ENCODE measurements at places on chromosomes 6 and 20.
A peak's percentile ranks its signal among the peaks of the same experiment; 100 is the strongest.

GRCh38 chr20:39089797-39090196 is 127.7 kb downstream of the DHX35 start:
- DNase-seq, result no peak

GRCh38 chr6:112058243-112059032 is 4.5 kb downstream of the CCN6 start:
- no peak for DNase-seq

DNA sequence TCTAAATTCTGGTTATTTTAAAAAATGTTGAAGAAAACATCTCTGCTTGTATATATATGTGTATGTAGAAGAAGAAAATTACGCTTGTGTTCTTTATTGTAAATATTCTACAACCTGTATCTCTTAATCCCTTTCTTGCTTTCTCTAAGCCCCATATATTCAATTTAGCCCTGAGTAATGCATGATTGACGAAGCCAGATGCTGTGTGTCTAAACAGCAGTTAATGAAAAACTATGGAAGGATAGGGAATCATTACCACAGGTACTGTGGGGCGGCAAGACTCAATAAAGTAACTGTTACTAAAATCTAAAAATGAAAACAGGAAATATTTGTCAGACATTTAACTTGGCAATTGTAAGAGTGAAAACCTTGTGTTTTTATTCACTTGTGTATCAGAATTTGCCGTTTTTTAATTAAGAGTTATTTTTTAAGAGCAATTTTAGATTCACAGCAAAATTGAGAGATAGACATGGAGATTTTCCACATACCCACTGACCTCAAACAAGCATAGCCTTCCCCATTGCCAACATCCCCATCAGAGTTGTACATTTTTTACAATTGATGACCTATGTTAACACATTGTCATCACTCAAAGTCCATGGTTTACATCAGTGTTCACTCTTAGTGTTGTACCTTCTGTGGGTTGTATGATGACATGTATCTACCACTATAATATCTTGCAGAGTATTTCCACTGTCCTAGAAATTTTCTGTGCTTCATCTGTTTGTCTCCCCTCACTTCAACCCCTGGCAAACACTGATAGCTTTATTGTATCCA is 76.7 kb downstream of the BCKDHB start:
- no peak for DNase-seq

DNA sequence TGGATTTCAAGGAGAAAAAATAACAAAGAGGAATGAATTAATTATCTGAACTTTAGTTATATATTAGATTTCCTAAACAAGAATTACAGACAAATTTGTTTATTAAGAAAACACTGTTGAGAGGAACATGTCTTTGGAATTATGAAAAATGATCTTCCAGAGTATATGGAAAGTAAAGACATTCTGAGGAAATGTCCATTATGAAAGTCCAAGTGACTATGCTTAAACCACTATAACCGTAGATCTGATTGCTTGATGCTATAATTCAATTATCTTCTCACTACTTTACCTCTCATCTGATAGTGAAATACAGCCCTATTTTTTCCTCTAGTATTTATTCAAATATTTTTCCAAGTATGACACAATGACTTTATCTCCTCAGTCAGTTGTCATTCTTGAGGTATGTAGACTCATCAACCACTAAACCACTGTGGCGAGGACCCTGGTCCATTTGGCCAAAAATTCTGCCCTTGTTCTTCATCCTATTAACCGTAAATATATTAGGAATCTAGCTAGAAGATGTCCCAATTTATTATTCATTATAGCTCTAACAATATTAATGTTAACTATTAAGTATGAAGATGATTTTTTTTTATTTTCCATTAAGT is 37.3 kb upstream of the AHI1 start:
- no peak for DNase-seq

- DNase-seq, result no peak
Observed at GRCh38 chr6:29870104-29870503, 42.5 kb downstream of the HLA-G start.

GRCh38 chr20:58208944-58209343 is 19.5 kb downstream of the ANKRD60 start:
- DNase-seq, result no peak

- DNase-seq, result no peak
Observed at GRCh38 chr6:97023982-97024381, 99.5 kb downstream of the KLHL32 start.

GRCh38 chr20:15756754-15757115 is 816.5 kb downstream of the KIF16B start:
- DNase-seq, result no peak

GRCh38 chr6:80728830-80729229 is 622.4 kb downstream of the BCKDHB start:
- no peak for DNase-seq

- DNase-seq, result peak; percentile 17
Observed at GRCh38 chr6:1624851-1625781, 15.4 kb downstream of the FOXC1 start.

DNA sequence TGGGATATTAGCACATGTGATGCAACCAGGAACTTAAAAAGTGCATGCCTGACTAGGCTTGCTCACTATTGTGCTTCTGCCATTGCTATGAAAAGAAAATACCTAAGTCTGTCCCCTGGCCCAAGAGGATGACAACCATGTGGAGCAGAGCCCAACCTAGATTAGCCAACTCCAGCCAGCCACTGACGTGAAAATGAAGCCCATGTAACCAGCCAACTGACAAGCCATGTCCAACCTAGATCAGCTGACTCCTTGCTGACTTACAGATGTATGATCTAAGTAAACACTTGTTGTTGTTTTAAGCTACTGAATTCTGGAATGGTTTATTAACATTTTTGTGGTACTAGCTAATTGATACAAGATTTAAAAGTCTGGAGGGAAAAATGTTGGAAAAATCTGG is 47.5 kb downstream of the PIGU start:
- no peak for DNase-seq

DNA sequence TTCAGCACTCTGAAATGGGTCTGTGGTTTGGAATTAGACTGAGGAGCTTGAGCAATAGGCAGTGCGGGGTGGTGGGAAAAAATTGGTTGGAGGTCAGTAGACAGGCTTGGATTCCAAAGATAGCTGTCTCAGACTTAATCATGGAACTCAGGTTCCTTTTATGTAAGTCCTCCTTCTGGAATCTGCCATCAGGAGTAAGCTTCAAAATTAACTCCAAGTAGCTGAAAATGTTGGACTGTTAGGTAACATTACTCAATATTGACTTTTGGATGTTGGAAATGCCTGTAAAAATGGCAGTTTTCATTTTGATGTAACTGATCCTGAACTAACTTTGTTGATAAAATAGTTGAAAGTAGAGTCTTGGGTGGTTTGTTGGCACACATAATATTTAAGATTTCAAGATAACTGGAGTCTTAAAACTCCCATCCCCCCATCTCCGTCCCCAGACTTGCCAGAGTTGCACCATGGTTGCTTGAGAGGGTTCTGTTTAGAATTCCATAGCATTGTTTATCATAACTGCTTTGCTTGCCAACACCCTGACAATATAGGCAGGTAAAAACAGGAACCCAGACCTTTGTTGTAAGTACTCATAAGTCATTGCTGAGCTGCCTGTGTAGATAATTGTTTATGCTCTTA is 83.0 kb downstream of the PHF20 start:
- no peak for DNase-seq
